ENCODE measurements at places on chromosomes 3 and 15.

DNA sequence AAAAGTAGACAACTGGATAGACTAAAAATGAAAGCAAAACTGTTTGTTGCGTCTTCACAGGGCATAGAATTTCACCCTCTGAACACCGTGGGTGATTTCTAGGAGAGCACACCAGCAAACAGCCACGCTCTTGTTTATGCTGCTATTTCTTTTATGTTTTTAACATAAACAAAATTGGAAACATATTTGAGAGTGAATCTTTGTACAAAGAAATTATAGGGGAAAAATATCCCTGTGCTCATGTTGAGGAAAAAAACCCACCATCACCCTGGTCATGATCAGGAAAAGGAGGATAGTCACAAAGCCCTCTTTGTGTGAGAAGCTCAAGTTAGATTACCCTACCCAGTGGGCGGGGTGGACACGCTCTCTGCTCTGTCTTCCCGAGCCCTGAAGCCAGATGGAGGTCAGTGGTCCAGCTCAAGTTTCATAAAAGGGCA lies 313.3 kb downstream of the SATB1 start:
- no peak for DNase-seq

- no peak for DNase-seq
Measured at GRCh38 chr3:30777426-30778113, 116.9 kb downstream of the GADL1 start.

DNA sequence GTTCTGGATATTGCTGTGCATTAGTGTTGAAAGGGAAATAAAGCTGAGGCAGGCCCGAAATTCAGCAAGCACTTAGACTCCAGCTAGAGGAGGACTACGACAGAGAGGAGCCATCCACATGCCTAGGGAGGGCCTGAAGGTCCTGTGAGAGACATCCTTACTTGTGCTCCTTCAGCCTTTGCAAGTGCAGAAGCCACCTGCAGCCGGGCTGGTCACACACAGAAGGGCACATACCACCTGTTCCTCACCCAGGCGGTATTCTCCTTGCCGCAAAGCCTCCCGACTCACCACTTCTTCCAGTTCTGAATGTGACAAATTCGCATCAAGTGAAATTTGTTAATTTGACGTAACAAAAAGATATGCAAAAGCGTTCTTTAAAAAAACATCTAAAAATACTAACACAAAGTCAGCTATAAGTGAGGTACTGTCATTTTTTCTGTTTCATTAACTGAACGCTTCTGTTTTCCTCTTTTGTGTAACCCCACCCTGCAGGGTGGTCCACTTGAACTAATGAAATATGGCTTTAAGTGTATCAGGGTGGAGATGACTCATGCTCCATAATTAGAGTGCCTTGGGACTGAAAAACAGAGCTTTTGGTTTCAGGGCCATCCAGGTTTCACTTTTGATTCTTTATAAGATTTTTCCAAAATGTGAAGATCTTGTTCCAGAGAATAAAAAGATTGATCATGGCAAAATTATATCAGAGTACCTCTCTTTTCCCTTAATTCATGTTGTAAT lies 467.9 kb upstream of the ATP11B start:
- DNase-seq: no peak

- DNase-seq: no peak
Measured at GRCh38 chr3:5245927-5246326, 58.4 kb downstream of the EDEM1 start.

DNA sequence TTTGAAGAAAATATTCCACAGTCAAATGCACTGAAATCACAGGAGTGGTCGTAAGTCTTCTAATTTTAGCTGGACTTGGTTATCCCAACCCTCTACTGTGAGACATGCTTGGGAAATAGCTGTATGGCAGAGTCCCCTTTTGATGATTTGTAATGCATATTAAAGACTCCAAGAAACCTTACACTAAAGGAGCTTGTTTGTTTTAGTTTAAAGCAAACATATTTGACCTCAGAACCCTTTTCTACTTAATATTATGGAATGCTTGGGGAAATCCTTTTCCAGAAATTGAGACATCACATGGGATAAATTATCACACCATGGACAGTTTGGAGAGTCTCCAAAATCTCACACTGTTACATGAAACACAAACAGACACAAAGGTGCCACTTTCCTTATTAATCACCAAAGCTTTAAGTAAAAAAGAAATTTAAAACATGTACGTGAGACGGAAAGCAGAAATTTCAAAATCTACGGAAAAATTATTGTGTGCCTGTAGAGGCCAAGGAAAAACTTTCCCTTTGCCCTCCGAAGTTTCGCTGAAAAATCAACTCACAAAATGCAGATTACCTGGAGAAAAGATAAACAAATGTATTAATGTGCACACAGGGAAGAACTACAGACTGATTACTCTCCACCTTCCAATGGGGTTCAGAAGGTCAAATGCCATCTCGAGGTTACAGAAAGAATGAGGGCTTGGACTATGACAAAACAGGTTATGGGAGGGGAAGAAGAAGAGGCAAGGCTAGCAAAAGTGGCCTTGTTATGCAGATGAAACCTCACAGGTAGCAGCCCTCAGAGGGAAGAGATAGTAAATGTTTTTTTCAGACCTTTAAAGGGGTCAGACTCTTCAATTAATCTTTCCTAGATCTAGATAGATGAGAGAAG lies 7.0 kb upstream of the CPB1 start:
- no peak for DNase-seq

GRCh38 chr3:414063-414462 lies 217.5 kb downstream of the CHL1 start:
- DNase-seq: no peak

- no peak for DNase-seq
Measured at GRCh38 chr3:123853686-123854372, 30.3 kb downstream of the MYLK start.

DNA sequence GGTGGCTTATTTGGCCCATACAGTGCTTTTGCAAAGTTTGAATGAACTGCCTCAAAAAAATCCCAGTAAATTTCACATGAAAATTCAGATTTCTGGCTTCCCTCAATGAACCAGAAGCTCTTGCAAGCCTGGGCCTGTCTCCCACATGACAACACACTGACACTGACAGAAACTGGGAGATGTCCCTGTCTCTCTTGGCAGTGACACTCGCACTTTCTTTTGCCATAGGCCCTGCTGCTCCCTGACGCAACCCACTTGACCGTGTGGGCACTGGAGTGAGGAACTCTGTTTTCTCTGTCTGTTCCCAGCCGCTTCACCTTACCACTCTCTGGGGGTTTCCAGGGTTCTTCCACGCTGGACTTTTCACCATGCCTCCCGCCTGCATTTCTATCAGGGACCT lies 524.5 kb downstream of the SHQ1 start:
- DNase-seq: no peak

DNA sequence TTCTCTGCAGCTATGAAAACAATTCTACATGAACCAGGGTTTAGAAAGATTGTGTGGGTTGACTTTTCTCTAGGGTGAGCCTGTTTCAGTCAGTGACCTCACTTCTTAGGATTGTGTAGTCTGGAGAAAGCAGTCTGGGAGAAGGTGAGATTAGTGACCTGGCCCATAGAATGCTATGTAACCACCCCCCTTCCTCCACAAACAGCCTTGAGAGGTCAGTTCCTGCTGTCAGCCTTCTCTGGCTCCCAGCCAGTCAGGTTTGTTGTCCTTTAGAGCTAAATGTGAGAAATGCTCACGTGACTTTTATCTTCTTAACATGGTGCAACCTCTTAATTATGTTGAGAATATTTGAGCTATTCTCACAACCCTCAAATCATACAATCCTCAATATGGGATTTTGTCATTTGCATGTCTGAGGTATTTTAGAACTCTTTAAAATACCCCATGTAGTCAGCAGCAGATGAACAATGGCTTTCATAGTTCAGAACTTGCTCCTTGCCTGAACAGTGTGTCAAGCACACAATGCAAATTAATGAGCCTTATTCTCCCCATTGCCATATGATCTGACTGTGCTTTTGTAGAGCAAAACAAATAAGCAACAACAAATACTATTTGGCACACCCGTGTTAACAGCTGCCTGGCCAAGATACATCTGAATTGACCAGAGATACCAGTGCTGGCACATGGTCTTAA lies 311.6 kb downstream of the CNTN6 start:
- no peak for DNase-seq

DNA sequence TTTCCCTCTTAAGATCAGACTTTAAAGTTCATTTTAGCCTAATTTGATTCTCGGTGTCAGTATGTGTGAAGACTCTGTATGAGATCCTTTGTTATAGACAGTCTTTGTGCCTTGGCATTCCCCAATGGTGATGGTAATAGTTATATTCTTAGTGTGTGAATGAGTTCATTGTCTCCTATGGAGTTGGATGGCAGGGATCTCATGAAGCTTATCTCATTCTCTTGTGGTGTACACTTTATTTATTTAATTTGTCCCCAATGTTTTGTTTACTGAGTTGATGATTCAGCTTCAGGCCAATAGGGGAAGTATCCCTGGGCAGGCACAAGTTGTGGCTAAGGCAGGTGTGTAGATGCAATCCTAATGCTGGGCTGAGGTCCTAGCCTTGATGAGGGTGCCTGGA lies 222.0 kb upstream of the DPPA4 start:
- DNase-seq: no peak

- no peak for DNase-seq
Measured at GRCh38 chr15:52338058-52338457, 42.5 kb upstream of the MYO5C start.

DNA sequence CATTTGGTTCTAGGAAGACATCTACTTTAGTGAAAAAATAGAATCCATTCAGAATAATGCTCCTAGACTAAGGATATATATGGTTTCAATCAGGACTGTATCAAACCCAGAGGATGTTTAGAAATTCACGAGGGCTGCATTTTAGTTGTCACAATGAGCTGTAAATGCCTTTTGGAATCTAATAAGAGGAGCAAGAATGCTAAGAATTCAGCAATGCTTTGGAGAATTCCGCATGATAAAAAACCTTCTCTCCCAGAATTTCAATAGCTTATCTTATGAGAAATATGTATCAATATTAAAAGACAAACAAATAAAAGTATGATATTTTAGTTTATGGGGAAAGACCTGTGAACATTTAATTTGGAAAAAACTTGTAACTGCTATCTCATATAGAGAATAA lies 885.1 kb downstream of the ZPLD1 start:
- DNase-seq: no peak

- DNase-seq: no peak
Measured at GRCh38 chr3:42734263-42734860, 31.8 kb upstream of the HHATL start.

DNA sequence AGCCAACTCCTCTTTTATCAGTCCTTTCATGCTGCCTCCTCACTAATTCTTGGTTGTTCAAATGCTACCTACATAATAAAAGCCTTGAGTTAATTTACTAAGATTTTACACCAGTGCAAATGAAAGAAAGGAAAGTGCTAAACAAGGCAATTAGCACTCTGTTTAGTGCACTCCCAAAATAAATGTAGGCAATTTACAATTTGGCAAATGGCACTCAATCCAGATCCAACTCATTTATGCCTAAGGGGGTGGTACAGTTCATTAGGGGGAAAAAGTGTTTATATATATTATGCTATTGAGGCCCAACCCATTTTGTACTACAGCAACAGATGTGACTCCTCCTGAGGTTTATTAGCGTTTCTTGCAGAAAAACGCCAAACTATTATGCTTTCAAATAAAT lies 370.1 kb downstream of the NR2F2 start:
- DNase-seq: no peak

DNA sequence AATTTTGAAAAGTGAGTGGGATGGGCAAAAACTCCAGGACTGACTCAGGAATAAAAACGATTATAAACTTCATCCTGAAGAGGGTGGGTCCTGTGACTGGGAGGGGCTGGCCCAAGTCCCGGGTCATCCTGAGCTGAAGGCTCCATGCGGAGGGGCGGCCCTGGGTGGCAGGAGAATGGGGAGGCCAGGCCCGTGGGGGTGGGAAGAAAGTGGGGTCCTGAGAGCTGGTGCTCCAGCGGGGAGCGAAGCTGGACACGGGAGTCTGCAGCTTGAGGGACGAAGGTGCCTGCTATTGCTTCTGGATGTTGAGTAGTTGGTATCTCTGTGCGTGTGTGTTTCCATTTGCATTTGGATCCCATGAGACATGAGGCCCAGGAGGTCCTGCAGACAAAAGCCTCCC lies 4.7 kb upstream of the OCA2 start:
- DNase-seq: no peak

DNA sequence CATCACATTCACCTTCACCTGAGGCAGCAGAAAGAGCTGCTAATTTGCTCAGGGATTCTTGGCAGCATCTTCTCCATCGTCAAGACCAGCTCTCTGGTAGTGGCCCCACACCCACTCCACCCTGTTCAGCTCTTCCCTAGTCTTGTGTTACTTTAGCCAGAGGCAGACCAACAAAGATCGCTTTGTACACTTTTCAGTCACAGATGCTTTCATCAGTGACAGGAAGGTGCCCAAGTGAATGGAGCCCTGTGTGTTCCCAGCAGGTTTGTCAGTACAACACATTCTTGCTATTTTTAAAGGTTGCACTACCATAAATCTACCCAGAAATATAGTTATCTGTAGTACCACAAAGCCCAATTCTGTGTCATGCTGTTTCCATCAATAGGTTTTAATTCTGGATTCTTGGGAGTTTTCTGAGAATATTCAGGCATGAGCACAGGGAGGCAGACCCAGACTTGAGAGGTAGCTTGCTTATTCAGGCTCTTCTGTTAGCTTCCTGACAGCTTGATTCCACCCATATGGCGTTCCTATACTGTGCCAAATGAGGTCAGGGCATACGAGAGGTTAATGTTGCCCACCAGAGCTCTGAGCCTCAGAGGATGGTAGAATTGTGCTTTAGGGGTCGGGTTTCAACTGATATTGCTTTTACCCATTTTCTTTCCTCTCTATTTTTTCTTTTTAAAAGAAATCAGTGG lies 109.8 kb upstream of the MANF start:
- no peak for DNase-seq

GRCh38 chr15:73017987-73018386 lies 34.3 kb upstream of the NEO1 start:
- no peak for DNase-seq

DNA sequence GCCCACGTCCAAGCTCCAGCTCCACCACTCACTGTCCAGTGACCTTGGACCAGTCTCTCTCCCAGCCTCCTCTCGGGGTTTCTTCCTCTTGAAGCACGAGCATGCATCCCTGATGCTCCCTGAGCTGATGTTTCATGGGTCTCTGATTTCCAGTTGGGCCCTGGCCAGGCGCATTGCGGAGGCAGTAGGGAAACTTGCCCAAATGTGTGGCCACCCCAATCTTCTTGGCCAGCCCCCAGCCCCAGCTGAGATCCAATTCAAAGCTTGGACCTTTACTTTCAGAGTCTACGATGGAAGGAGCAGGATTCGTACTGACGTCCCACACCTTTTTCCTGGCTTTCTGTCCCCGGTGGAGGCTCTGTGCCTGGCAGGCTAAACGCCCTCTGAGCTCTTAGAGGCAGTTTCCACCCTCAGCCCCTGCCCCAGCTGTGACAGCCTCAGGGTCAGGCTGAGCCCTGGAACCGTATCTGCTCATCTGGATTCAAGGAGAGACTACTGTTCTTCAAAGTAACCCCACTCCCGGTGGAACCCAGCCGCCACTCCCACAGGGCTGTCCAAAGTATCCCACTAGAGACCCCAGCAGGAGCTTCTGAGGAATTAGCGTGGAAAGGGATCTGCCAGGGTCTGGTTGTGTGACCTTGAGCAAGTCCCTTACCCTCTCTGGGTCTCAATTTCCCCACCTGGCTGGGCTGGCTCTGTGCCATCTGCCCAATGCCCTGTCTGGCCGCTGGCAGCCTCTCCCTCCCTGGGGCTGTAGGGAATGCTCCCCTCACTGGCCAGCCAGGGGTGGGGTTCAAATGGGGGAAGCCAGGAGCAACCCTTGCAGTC lies 37.4 kb downstream of the CPN2 start:
- DNase-seq: no peak

- no peak for DNase-seq
Measured at GRCh38 chr3:134004841-134005240, 24.9 kb downstream of the SLCO2A1 start.

GRCh38 chr3:129051871-129052340 lies 8.7 kb upstream of the GP9 start:
- DNase-seq: no peak

All from activated naive CD8-positive, alpha-beta T cell treated with anti-CD3 and anti-CD28 coated beads, Interleukin-2, amount 50 U/mL, for 16 hours (primary cell).